Stimulated activated CD8-positive, alpha-beta memory T cell treated with anti-CD3 and anti-CD28 coated beads, Interleukin-15, amount 100 ng/mL, for 24 hours (primary cell): ENCODE measurements at places on chromosomes 7 and 10.
A peak's percentile ranks its signal among the peaks of the same experiment; 100 is the strongest.

DNA sequence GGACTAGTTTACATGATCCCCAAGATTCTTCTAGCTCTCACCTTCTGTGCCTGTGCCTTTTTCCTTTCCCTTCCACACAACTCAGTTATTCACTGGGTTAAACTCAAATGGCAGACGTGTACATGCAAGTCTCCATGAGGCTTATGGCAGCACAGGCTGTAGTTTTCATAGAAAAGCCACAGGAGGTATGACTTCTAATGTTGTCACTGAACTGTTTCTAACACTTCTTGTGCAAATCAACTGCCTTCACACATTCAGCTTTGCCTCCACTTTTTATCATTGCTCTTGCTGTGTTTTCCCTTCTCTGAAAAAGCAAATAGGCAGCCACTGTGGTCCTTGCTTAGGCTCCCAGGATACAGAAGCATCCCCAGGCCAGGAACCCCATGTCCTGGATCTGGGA lies 5.3 kb upstream of the GIMAP5 start:
- no peak for DNase-seq

DNA sequence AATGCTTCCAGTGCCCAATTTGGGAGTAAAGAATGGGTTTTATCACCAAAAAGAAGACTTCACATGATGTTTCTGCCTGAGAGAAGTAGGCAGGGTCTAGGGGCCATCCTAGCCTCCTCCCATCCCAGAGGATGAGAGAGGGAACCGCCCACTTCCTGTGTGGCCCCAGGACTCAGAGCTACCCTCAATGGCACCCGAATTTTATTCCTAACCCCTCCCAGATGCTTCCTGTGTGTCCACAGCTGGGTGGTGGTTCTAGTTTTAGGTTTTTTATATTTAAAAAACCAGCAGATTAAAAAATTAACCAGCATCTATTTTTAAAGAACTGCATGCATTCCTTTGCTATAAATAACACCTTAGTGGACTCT lies 583.5 kb downstream of the PTPRN2 start:
- DNase-seq = no peak

DNA sequence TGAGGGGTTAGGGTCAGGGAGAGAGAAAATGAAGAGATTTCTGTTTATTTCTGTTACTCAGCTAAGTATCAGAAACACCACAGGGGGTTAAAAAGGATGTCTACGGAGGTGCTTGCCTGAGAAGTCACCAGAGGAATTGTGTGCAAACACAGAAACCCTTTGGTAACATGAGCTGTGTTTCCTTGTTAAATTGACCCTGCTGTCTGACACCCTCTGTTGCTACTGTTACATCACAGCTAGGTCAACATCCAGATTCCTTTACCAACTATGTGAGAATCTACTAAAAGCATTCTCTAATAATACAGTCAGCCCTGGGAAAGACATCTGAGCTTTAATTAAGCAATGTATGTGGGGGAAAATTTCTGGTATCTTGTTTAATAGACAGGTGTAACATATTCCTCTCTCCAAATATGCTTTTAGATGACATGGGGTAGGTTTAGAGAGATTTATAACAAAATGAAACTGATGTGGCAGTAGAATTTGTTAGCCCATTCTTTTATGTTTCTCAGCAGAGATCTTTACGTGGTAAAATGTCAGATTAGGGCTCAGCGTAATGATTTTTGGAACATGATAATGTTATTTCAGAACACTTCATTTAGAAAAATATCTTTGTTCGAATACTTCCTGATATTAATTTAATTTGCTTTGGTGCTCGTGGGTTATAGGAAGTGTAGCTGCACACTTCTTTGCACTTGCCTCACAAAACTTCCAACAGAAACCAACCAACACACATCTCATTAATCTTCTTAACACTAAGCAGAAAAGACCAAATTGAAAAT lies 168.0 kb upstream of the AHR start:
- DNase-seq = no peak

GRCh38 chr10:15361131-15361530 lies 10.0 kb downstream of the FAM171A1 start:
- no peak for DNase-seq

DNA sequence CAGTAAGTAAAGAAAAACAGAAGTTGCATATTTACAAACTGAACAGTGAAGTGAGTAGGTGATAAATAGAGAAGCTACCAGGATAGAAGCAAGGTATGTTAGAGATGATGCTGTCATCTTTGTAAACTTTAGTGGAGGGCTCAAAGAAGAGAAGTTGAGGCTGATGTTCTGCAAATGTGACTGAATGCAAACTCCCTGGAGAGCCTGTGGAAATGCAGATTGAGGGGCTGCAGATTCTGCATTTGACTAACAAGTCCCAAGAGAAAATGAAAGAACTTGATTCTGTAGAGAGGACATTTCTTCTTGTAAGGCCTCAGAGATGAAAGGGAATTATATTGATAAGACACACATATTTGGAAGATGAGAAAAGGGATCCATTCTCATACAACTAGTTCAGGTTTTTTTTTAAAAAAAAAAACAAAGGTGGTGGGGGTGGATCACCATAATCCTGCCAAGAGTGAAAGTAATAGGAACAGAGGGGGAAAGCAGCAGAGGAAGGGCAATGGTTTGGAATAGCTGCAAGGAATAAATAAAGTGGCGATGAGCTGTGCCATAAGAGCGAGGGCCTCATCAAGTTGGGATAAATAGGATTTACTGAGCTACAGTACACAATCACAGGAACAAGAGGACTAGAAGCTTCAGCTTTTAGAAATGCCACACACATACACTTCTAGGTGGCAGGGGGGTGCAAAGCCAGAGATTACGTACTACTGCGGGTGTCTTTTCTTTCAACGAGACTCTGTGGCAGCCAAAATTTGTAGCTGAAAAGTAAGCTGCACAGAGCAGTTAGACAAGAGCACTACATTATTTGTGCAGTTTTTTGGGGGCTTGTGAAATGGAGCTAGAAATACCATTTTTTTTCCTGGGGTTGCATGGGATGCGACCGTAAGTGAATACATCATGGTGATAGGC lies 778.5 kb downstream of the NRG3 start:
- DNase-seq = no peak

DNA sequence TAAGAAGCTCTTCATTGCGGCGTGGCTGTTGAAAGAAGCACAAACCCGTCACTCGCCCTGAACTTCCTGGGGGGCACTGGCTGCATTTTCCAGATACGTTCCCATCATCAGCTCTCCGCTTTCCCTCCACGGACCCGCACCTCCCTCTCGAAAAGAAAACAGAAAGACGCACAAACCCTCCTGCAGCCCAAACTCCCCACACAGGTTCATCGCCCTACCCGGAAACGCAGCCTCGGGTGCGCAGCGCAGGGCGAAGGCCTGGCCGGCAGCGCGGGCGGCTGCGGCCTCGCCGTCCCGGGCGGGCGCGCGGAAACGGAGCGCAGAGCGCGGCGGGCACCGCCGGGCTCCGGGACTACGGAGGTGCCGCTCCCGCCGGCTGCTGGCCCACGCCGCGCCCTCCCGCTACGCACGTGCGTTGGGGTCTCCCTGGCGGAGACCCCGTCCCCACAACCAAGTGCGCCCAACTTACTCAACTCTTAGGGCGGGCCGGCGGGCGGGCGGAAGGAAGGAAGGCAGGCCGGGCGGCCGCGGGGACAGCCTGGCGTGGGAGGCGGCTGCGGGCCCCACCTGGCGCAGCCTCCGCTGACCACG lies 822 bp downstream of the ZNF800 start:
- DNase-seq = peak; percentile 19

DNA sequence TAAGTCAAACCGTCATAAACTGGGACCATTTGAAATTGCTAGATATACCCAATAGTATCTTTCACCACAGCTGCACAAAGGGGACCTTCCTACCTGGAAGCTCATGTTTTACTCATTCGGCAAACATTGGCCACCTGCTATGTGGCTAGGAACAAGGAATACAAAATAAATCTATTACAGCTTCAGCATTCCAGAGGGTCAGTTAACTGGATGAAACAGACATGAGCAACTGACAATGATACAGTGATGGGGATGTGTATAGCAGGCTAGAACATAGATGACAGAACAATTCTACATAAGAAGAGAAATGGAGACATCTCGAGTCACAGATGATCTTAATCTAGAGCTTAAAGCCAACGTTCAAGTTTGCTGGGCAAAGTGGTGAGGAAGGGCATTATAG lies 3.1 kb upstream of the SMURF1 start:
- DNase-seq = no peak

GRCh38 chr7:117777335-117778142 lies 95.7 kb downstream of the CTTNBP2 start:
- no peak for DNase-seq

DNA sequence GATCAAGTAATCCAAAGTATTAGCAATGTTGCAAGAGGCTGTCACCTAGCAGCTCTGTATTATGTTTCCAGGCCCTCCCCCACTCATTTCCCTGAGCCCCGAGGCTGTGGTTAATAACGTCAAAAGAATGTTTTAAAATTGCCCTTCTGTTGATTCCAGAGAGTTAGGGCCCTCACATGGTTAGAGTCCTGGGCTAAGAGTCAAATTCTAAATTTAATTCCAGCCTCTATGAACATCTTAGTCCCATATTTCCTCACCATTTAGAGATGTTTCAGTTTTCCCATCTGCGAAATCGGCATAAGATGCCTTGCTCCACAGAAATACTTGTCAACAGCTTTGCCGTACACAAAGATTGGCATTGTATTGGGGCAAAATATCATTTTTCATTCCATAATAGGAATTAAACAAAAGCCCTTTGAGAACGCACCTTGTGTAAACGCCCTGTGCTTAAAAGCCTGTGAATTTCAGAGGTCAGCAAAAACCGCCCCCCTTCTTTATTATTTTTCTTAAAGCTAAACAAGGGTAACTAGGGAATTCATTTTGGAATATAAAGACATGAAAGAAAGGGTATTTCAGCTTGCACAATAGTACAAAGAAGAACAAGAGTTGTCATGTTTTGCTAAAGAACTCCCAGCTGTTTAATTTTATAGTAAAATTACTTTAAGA lies 135.8 kb downstream of the ARID5B start:
- DNase-seq = no peak

DNA sequence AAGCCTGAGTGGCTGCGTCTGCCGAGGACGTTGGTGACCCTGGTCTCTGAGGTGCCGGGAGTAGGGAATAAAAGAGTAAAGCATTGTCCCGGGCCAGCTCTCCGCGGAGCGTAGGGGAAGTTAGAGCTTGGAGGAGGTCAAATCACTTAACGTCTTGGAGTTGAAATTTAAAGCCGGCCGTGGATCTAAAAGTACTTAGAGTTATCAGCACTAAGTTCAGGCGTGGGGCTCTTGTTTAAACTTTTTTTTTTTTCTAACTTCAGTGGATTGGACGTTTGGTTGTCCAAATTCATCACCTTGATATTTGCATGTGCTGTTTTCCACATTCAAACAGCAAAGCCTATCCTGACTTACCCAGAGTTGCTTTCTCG lies 700 bp downstream of the NIPSNAP2 start:
- DNase-seq = no peak

DNA sequence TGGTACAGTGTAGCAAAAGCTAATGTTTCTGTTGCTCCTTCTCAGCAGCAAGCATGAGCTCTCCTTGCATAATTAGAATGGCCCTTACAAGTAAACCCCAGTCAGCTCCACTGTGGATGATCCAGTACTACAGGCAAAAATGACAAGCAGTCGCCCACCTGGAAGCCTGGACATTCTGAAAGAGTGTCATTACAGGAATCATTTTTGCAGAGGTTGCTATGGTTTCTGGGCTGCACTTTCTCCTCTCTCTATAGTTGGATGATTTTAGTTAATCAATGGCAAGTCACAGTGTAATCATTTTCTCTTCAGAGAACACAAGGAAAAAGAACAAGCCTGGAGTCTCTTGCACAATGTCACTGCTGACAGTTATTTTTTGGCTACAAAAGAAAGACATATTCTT lies 102.9 kb upstream of the MYO3A start:
- no peak for DNase-seq

GRCh38 chr7:96026010-96026409 lies 253.7 kb downstream of the DYNC1I1 start:
- no peak for DNase-seq

DNA sequence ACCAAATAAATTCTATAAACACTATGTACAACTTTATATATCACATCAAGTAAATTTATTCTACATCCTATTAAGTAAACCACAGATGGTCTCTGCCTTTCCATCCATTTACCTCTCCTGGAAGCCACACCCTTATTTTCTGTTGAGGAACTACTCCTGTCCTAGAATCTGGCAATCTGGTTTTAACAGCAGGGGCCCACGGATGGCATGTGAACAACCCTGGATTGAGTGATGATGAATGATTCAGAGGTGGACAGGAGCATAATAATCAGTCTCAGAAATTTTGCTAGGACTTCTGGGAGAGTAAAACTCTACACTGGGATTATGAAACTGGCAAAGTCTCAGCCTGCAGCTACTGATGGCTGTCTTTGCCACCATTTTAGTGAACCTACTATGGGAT lies 54.1 kb downstream of the CDK6 start:
- no peak for DNase-seq

- DNase-seq = no peak
Measured at GRCh38 chr7:151704960-151705635, 171.8 kb downstream of the PRKAG2 start.

- peak; percentile 61 for DNase-seq
Measured at GRCh38 chr10:72340510-72341261, 14.0 kb downstream of the DNAJB12 start.

DNA sequence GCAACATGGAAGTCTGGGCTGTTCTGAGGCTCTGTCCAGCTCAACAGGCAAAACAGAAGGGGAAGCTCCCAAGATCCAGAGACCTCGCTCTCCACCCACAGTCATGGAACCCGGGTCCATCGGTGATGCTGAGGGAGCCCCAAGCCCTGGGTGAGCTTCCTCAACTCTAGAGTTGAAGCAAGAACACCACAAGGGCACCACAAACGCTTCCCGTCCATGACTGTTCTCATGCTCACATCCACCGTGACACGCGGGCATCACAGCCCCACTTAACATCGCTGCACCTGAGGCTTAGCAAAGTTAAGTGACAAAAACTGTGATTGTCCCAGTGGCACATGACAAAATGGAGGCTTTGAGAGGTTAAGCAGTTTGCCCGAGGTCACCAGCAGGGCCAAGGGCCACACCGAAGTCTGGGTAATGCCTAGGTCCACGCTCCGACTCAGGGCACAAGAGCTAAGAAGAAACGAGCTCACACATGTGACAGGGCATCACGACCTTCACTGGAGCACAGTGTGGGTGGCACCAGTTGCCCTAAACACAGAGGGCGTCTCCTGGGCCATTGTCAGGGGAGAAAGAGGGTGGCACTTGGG lies 110.6 kb downstream of the OAT start:
- no peak for DNase-seq

DNA sequence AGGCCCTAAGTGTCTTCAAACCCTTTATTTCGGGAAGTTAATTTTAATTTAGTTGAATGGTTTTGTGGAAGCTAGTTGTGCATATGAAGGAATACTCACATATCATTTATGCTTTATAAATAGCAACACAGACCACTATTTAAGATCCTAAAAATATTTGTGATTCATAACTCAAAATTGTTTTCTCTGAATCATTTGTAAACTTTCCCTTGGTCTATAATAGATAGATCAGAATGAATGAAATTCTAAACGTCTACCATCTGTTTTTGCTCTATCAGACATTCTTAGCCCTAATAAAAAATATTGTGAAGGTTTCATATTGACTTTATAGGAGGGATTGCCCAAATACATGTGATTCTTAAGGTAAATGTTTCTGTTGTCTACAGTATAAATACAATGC lies 43.5 kb downstream of the LOXL4 start:
- DNase-seq = no peak
